ENCODE measurements at places on chromosomes 2 and 18.
A peak's percentile ranks its signal among the peaks of the same experiment; 100 is the strongest.

DNA sequence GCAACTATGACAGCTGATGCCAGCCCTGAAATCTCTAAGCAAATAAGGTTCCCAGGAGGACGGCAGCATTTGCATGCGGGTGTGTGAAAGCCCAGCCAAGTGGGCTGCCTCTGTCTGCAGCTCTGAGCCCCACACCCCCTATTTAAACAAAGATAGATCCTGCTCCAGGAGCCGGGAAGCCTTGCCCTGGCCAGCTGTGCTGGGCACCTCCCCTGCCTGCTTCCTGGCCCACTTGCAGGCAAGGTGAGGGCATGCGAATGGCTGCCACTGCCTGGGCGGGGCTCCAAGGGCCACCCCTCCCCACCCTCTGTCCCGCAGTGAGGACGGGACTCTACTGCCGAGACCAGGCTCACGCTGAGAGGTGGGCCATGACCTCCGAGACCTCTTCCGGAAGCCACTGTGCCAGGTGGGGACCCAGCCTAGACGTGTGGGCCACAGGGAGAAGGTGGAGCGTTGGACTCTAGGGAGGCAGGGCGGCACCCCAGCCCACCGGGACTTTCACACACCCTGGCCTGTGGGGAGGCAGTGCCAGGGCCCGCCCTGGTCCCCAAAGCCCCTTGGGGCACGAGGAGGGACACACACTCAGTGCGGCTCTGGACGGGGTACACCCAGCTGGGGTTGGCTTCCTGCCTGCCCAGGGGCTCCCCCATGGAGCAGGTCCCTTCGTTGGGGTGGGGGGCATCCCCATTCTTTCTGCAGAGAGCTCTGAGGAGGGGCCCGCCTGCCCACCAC lies at the start of gene ANO7:
TSS of gene ANO7 (plus strand) at position 317 of the 732 bp plus-strand sequence. CDS start 1,387 bp downstream, outside the sequence.
- DNase-seq, result no peak

DNA sequence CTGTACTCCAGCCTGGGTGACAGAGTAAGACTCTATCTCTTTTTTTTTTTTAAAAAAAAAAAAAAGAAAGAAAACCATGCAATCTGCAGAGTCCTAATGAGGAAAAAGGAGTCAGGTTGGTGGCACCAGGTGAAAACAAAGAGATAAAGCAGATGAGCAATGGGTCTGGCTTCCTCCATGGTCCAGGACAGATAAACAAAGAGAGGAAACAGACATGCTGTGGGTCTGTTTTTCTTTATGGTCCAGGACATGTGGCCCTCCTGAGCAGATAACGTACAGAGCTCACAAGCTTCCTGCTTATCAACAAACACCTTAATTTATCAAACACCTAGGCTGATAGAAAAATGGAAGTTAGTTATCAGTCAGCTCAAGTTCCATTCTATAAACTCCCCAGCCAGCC lies 24.4 kb upstream of the TUBB6 start:
- no peak for DNase-seq

DNA sequence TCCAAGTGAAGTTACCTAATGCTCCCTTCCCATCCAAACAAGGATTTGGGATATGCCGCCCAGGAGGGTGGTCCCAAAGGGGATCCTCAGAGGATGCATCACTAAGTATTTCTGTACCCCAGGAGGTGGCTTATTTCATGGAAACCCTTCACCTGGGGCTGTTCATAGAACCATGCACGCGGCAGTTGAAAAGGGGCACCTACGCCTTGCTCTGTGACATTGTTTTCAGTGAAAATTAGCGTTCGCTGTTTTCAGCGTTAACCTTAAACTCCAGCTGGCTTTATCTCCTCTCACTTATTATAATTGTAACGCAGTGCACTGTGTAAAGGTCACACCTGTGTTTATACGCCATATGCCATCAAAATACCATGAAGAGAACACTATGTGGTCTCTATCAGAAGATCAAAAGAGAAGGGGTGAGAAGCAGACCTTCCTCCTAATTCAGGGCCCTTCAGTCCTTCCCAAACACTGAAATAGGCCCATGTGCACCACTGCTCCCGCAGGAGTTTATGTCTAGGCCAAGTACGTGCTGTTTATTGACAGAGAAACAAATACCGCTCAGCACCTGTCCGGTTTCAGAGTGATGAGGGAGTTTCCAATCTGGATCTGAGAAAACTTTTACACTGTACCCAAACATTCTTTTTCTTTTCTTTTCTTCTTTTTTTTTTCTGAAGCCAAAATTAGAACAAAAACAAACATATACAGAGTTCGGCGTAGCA lies 162.1 kb downstream of the BCL2 start:
- no peak for DNase-seq

DNA sequence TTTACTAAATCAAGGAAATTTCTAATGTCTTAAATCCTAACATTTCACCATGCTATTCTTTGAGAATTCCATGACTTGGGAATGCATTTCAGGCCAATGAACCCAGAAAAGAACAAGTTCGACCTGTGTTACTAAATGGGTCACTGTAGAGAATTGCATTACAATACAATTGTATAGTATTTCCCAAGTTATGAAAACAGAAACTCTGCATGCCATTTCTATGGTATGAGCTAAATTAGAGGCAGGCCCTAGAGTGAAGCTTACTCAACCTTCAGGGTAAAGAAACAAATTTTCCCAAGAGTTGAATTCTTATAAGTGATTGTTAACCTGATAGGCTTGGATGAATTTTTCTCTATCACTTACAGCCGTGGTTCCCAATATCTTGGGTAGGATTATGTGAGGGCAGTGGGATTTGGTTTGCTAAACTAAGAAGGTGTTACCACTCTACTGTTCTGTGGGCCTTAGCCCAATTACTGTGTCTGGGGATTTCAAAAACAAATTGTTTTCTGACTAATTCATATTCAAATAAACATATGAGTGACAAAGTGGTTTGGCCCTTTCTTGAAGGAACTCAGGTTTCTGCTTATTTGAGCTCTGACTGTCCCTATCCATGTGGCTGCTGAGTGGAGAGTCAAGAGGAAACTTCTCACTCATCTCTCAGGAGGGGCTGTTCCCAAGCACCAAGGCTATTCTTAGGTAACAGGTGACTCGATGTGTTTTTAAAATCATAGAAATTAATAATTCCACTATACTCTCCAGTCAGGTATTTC lies 11.2 kb upstream of the SERPINB7 start:
- DNase-seq, result no peak

- DNase-seq, result peak; percentile 55
These were observed 34.9 kb upstream of the APCDD1 start for GRCh38 chr18:10419420-10420103.

GRCh38 chr18:70290482-70291294 lies 1.8 kb downstream of the SOCS6 start:
- DNase-seq, result no peak

- no peak for DNase-seq
These were observed 203.9 kb upstream of the TANK start for GRCh38 chr2:160956243-160956802.

DNA sequence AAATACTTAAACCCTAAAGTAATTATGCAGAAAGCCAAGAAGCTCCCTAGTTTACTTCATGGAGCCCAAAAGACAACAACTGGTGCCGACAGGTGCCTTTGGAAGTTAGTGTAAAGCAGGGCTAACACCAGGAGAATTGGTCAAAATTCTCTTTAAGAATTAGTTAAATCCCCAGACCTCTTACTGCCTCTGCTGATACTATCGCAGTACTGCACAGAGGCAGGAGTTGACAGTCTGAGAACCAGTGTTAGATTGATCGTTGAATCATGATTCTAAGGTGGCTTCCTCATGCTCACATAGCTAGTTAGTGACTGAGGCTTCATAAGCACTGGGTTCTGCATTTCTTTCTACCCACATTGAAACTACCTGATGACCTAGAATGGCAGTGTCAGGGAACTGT lies 445.0 kb downstream of the XIRP2 start:
- DNase-seq, result no peak

DNA sequence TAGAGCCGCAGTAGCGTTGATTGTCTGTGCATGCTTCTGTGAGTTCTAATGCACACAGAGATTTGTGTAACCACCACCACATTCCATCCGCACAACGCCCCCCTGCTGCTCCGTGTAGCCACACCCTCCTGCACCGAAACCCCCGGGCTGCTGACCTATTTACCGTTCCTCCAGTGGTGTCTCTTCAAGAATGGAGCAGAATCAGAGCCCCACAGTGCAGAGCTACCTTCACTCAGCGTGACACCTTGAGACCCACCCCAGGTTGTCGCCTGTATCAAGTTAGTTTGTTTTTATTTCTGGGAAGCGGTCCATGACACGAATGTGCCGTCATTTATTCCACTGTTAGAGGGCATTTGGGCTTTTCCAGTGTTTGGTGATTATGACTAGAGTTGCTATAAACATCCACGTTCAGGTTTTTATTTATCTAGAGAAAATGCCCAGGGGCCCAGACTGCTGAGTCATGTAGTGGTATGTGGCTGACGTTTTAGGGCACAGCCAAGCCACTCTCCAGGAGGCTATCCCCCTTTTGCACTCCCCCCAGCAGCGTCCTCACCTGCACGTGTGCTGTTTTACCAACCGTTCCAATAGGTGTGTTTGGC lies 266.8 kb downstream of the NDUFA10 start:
- no peak for DNase-seq

DNA sequence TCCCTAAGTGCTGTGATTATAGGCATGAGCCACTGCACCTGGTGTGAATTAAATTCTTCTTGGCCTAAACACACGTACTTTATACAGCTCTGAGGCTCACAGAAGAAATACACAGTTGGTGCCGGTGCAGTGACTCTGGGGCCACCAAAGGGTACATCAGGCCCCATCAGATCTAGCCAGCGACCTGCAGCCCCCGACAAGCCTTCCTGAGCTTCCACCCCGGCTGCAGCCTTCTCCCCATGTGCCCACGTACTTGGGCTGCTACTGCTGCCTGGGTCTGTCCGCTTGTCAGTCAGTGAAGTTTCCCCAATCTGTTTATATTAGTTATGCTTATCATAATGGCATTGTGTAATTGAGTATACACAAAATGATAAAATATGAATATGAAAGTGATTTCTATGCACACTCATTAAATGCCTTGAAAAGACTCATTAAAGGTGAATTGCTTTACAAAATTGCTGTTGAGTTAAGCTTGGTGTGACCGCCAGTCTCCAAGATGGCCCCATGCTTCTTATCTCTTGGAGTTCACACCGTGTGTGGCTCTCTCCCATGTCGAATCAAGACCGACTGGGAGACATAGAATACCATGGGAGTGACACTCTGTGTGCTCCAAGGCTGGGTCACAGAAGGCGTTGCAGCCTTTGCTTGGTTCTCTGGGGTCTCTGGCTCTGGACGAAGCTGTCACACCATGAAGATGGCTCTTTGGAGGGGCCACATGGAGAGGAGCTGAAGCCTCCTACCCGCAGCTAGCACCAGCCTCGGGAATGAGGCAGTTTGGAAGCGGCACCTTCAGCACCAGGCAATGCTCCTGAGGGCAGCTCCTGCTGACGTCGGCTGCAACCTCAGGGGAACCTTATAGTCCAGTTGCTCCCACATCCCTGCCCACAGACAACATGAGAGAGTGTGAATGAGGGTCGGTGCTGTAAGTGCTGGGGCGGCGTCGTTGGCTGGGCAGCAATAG lies 29.2 kb upstream of the HPCAL1 start:
- peak; percentile 58 for DNase-seq

DNA sequence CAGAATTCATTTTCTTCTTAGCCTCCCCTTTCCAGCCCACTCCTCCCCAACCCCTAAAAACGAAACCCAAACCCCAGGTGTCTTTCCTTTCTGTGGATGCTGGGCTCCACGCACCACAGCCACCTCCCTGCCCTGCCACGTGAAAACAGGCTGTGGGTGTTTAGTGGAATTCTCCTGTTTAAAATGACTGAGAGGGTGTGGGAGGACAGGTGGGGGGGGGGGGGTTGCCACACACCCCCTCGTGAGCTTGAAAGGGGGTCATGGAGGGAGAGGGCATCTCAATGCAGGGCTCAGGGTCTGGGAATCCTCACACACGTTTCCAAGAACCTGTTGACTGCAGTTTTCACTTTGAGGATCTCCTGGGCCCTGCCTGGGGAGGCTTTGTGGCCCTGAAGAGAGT lies 110.3 kb downstream of the FAM210A start:
- DNase-seq, result no peak

DNA sequence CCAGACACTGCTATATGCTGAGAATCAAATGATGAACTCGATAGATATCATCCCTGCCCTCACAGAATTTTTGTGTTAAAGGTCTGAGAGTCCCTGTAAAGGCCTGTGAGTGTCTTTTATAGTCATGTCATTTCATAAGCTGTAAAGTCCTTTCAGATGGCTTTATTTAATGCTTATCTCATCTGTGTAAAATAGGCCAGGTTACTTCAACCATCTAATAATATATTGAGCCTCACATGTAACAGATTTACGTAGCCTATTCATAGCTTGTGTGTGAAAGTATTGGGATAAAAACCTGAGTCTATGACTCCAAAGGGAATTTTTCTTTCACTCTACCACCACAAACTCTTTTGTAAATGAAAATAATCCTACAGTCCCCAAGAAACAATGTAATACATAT lies 672.0 kb upstream of the SYT4 start:
- DNase-seq, result no peak

DNA sequence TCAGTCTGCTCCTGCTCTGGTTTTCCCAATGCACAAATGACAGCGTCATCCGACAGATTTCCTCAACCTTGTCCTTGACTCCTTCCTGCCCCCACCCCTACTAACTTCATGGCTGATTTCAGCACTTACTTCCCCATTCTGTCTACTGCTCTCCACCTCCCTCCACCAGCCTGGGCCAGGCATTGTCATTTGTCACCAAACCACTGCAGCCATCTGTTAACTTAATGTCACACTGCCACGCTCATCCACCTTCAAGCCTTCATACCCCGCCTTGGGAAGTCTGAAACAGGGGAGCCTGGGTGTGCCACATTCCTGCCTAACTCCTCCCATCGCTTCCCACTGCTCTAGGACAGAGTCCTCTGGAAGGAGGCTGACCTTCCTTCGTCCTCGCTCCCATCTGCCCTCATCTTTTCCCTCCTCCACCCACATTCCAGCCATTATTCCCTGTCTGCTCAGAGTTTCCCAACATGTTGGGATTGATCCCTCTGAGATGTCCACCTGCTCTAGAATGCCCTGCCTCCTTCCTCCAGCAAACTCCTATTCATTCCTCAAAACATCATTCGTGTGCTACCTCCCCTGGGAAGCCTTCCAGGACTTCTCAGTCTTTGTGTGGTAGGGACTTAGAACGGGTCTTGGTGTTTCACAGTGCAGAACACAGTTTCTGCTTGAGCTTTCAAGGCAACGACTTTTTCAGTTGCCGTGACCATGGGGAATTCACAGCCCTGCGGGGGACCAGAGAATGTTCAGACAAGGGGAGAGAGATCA lies 42.2 kb upstream of the SMAD7 start:
- DNase-seq, result no peak

DNA sequence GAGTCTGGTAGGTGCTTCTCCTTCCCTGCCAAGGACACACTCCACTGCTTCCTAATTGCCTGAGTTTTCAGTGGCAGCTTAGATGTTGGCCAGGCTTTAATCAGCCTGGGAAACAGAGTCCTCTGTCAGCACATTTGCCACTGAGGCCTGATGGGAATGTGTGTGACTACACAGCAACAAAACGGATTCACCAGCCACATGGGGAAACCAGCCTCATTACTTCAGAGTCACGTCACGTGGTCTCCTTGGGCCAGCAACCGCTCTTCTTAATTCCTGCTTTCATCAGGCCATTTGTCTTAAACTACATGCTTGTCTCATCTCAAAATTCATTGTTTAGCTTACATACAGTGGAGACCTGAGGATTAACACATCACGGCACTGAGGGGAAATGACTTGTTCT lies 93.9 kb upstream of the LTBP1 start:
- DNase-seq, result no peak

Measured in K562 (cell line).